Right ventricle myocardium superior (tissue), 1 donor: ENCODE measurements at places on chromosomes 6 and 20. TPM values are rescaled to one million over a fixed set of nuclear protein-coding genes. Genes with fewer than 3 reads are reported as not detected.

The SERPINB1 gene
- total RNA-seq = 25.3 TPM

DNA sequence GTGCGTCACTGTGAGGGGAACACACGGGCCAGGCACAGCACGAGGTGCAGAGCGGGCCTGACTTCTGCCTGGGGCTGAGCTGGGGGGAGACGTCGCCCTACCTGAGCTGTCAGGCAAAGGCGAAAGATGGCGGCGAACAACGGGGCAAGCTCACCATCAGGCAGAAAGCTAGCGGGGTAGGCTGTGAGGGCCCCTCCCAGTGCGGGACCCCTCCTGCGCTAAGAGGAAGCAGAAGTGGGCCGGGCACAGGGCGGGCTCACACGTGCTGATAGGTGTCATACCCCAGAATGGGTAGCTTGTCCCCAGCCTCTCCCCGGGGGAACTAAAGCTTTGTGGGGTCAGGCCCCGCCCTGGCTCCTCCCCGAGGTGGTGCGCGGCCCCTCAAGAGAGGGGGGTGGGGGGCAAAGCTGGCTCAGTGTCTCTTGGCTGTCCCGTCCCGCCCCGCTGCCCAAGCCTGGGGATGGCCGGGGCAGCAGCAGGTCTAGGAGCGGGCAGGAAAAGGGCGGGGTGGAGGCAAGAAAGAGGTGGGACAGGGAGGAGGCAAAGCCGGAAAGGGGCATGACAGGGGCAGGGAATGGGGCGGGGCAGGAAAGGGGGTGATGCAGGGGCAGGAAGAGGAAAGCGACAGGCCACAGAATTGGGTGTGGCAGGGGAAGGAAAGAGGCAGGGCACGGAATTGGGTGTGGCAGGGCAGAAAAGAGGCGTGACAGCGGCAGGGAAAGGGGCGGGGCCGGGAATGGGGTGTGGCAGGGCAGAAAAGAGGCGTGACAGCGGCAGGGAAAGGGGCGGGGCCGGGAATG, 14.7 kb downstream of the UCKL1 start:
- DNase-seq = peak; percentile 82

GRCh38 chr20:21141825-21142224, 15.9 kb downstream of the KIZ start:
- DNase-seq = no peak

DNA sequence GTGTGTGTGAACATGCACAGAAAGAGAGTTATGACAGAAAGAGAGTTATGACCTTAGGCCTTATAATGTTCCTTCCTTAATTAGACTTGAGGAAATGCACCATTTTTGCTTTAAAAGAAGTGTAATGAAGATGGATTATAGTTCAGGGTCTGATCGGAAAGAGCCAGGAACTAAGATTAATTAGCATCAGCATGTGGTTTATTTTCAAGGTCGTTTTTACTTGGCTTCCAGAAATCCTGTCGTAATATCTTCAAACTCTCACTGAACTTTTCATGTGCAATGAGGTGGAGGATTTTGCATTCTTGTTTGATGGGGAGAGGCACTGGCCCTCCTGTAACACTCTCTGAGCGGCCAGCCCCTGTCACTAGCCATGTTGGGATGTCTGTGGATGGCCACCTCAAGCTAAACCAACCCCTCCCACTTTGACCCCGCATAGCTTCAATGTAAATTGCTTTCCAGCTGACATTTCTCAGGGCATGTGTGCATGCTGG, 116.8 kb downstream of the CDC5L start:
- DNase-seq = no peak

GRCh38 chr6:34855463-34855862, 32.4 kb downstream of the TAF11 start:
- DNase-seq = no peak

DNA sequence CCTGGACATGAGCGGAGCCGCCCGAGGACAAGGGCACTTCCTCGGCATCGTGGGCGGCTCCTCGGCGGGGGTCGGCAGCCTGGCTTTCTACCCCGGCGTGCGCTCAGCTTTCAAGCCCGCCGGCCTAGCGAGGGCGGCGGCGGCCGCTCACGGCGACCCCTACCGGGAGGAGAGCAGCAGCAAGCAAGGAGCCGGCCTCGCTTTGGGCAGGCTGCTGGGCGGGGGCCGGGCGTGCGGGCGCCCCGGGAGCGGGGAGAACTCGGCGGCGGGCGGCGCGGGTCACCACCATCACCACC, 6.7 kb downstream of the PRDM13 start:
- DNase-seq = peak; percentile 59

DNA sequence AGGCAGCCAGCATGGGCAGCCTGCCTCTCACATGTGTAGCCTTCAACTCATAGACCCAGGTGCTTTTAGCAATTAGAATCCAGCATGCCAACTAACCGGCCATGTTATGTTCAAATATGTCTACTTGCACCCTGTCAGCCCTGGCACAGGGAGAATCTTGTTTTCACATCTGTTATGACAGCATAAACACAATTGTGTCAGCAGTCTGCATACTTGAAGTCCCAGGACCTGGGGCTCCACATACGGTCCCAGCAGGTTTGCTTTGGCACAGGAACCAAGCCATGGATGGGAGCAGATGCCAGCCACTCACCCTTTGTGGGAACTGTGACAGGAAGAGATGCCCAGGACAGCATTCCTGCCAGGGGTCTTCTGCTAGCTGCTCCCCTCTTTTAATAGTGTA, 67.2 kb upstream of the SYNDIG1 start:
- no peak for DNase-seq

DNA sequence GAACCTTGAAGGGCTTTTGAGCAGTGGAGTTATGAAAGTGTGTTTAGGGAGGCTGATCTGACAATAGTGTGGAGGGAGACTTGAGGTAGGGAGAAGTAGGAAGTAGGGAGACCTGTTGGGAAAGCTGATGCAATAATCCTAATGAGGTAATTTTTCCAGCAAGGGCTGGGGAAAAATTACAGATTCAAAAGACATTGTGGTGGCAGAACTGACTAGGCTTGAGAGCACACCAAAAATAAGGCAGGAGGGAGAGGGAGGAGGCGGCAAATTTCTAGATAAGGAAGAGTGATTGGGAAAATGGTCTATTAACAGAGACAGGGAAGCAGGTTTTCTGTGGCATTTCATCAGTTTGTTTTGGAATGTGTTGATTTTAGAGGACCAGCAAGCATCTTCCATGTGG, 5.5 kb downstream of the PRRT1 start:
- DNase-seq = no peak

- no peak for DNase-seq
Observed at GRCh38 chr6:54019860-54020259, 91.4 kb upstream of the MLIP start.

DNA sequence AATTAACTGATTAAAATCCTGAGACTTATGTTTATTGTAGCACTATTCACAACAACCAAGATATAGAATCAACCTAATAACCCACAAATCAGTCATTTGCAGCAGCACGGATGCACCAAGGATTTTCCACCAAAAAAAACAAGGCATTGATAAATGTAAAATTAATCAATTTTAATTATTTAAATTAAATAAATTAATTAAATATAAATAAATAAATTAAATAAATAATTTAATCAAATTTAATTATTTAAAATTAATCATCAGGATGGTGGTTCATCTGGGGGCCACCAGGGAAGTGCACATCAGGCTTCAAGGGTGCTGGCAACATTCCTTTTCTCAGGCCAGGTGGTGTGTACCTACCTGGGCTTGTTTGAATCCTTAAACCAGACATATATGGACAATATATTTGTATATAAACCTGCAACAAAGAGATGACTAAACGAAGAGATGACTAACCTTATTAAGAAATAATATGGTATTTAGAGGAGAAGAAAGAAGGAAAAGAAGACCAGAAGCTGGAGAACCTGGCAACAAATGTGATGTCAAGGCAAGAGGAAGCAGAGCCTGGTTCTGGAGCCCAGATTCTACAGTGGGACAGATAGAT, 89.2 kb downstream of the CD164 start:
- no peak for DNase-seq

GRCh38 chr20:57342829-57343228, 8.2 kb upstream of the RAE1 start:
- no peak for DNase-seq

GRCh38 chr20:38248133-38248532, 12.4 kb downstream of the KIAA1755 start:
- peak; percentile 55 for DNase-seq

The CPXM1 gene
- 1.0 TPM for total RNA-seq

The MCHR2 gene
- not detected for total RNA-seq

DNA sequence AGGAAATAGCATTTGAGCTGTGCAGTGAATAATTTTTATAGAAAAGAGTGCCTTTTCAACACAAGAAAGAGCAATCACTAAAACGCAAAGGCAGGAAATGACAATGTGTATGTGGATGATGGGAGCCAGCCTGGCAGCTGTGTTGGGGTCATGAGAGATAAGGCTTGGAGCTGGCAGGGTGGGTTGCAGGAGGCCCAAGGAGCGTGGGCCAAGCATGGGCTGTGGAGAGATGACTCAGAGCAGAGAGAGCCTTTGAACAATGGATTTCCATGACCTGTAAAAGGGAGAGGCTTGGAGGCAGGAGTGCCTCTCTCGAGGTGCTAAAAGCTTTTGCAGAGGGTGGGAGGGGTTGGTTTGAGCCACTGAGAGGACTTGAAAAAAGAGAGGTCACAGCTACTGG, 6.6 kb upstream of the TBC1D7 start:
- DNase-seq = no peak

DNA sequence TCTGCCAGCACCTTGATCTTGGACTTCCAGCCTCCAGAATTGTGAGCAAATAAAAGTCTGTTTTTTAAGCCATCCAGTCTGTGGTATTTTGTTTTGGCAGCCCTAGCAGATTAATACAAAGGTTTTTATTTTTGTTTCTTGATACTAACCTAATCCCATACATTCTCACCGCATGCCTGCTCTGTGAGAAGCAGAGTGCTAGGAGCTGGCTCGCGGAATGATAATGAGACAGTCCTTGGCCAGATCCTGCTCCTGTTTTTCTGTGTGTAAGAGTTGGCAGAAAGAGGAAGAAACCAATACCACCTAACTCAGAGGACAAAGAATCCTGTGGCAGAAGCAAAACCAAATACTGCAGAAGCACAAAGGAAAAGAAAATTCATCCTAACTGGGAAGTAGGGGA, 82.6 kb downstream of the KIF16B start:
- no peak for DNase-seq

DNA sequence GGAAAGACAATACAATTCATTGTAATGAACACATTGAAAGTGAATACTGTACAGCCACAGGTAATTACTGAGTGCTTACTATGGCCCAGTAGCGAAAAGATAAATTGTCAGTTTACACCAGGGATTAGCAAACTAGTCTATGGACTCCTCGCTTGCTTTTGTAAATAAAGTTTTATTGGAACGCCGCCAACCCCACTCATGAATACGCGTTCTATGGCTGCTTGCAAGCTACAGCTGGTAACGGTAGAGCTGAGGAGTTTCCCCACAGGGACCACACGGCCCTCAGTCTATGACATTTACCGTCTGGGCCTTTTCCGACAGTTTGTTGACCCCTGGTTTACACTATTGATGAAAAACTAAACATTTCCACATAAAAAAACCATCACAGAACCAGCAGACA, 24.2 kb downstream of the LAMA5 start:
- DNase-seq = no peak

GRCh38 chr6:119027465-119027864, 51.0 kb downstream of the FAM184A start:
- DNase-seq = no peak

- no peak for DNase-seq
Observed at GRCh38 chr20:52083627-52084232, 107.8 kb downstream of the ZFP64 start.

The SAMD5 gene
- 1.00 TPM for total RNA-seq

DNA sequence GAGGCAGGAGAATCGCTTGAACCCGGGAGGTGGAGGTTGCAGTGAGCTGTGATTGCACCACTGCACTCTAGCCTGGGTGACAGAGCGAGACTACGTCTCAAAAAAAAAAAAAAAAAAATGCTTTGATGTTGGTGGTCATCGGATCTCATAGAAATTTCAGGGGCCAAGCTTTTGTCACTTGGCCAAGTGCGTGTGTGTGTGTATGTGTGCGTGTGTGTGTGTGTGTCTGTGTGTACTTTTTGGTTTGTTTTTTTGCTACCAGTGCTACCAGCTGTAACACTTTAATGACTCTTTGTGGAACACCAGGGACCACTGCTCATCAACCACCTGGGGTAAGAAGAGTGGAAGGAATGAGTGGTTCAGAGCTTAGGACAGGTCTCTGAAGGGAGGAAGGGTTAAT, 49.7 kb downstream of the TRAF3IP2 start:
- no peak for DNase-seq

DNA sequence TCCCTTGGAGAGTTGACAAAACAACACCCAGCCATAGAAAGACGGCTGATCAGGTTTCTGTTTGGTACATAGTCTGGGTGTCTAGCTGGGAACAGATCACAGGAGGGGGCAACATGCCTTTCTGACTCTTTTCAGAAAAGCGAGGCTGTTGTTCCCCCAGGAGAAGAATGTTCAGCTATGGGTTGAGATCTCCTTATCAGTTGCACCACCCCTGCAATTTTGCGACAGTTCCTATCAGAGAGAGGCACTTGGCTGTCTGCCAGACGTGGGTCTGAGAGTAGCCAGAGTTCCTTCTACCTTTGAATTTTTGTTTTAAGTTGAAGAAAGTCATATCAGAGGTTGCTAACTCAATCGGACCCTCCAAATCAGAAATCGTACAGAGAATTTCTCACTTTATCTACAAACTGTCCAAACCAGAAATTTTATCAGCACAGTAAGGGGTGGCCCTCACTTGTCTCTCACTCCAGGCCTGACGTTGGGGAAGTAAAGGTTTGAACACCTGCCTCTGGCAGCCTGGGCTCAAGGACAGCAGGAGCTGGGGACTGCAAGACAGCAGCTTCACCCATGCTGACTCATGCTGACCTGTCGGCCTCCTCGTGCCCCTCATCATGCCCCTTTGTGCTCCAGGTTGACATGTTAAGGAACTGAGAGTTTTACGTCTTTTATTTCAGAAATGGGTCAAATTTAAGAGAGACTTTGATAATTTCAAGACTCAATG, 42.3 kb downstream of the TMC2 start:
- DNase-seq = no peak

GRCh38 chr6:90375681-90376439, 79.2 kb upstream of the BACH2 start:
- no peak for DNase-seq

- DNase-seq = no peak
Observed at GRCh38 chr6:16227048-16227562, 11.3 kb upstream of the GMPR start.

The QKI gene
- 477 TPM for total RNA-seq

DNA sequence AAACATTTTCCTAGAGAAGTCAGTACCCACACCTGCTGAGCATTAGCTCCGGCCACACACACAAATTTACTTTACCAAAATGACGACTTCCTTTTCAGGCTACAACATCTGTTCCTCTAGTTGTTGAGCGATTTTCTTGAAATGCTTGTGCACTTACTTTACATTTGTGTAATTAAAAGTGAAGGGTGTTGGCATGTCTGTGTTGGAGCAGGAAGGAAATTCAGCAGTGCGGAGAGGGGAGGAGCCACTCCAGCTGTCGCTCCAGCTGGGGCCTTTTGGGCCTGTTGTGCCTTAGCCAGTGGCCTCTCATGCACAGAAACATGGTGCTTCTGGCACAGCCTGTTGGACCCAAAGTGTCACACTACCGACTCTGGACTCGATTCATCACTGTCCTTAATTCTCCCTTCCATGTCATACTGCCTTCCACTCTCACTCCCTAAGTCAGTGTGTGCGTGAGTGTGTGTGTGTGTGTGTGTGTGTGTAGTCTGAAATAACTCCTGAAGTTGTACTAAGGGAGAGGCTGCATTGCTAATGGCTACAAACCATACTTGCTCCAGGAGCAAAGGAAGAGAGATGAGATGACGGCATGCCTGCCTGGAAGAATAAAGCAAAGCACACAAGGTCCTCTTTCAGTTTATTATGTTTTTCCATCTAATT, 191.8 kb upstream of the ARG1 start:
- no peak for DNase-seq
